ENCODE measurements at places on chromosomes 11 and 22.

DNA sequence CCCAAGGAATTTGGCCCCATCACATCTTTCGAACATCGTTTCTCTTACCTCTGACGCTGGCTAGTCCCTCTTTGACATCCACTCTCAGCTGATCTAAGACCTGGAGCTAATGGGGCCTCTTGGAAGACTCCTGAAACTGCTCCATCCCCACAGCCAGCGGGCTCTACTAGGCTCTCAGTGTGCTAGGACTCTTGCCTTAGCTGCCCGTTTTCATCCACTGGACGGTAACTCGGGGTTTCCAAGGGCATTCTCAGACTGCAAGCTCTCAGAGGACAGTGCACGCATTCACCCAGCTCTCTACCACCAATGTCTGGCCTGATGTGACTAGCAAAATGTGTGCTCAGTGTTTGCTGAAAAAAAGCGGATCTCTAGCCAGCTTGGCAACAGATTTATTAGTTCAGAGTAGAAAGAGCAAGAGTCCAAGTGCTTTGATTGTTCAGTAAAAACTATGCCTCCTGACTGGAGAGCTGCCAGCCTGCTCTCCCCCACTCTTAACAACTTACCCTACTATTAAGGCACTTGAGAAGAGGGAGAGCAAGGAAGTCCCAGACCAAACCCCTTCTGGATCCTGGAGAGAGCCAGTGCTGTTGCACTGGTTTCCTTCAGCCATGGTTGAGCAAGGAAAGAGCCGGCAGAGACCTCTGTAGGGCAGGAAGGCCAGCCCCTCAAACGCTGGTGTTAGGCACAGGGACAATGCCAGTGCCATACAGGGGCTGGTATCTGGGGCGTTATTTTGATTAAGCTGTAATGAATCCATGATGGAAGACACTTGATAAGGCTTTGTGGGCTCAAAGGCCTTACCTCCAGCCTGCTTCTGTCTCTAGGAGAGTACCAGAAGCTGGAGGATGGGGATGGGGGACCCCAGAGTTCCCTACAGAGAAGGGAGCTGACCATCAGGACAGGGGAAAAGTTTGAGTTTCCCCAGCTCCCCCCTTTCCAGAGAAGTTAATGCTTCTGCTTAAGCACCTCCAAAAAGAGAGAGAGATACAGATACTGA lies 9.2 kb downstream of the RELA start:
- peak overlapping the region; percentile 66 for H3K4me3 ChIP-seq
- peak overlapping the region; percentile 99 for H3K27ac ChIP-seq
- no peak for DNase-seq
- H3K27me3 ChIP-seq: no peaks in the 10 kb centered on the region
- H3K4me1 ChIP-seq: peaks cover 68% of the 10 kb centered on the region

DNA sequence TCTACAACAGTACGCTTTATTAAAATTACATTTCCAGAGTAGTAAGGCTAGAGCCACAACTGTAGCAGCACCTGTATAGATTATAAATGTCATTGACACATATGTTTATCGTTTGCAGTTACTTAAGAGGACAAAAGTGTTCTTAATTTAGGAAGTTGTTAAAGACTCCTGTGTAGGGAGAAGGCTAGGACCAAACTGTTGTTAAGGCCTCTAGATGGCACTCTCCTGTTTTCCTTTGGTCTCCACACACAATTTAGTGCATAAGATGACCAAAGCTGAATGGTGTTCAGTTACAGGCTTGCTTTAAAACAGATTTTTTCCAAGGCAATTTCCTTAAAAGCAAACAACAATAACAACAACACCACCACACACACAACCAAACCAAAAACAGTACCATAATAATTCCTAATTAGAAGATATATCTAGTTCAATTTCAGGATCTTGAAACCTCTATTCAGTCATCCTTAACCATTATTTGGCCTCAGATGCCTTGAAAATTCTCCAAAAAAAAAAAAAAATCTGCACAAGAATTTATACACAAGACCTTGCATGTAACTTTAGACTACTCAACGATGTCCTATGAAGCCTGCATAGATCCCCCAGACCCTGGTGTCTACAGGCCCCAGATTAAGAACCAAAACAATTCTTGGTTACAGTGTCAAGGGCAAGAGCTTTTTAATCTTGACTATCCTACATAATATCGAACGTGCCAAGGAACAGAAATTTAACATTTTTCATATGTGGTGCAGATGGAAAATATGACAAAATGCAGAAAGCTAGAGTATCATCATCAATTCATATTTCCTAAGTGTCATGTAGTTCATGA lies 42.6 kb upstream of the APOA1 start:
- H3K27ac ChIP-seq: no peak overlapping the region
- no peaks in the 10 kb centered on the region for H3K4me1 ChIP-seq
- no peaks in the 10 kb centered on the region for H3K27me3 ChIP-seq
- peak; percentile 20 for DNase-seq
- H3K36me3 ChIP-seq: peaks cover 17% of the 10 kb centered on the region
- H3K4me3 ChIP-seq: no peak overlapping the region

DNA sequence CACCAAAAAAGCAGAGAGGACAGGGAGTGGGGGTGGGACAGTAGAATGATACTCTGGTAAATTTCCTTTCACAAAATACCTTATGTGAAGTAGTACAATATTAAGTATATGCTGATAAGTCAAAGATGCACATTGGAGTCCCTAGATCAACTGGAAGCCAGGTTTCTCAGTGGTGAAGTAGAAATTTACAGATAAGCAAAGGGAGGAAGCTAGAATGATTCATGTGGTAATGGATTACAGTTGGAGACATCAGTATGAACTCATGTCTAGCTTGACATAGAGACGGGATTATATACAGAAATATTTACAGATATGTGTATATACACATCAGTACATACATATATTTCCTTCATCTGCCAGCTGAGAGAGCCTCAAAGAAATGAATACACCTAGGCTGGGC lies 21.5 kb downstream of the PLEKHB1 start:
- no peaks in the 10 kb centered on the region for H3K27me3 ChIP-seq
- no peak overlapping the region for H3K27ac ChIP-seq
- H3K36me3 ChIP-seq: peaks cover 6% of the 10 kb centered on the region
- no peak overlapping the region for H3K4me3 ChIP-seq
- no peak for DNase-seq

DNA sequence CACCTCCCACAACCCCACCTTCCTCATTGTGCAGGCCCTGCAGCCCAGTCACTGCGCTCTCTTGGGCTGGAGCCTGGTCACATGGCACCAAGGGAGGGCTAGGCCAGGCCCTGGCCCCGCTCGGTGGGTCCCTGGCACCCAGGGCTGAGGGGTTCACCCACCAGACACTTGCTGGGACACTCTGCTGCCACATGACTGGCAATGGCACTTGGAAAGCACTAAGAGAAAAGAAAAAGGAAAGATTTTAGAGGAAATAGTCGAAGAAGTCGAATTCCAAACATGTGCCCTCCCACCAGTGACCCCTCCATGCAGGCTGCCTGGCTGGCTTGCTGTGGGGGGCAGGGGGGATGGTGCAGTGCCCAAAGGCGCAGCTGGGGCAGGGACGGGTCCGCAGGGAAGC lies 12.3 kb upstream of the TTLL8 start:
- H3K4me1 ChIP-seq: no peaks in the 10 kb centered on the region
- H3K4me3 ChIP-seq: no peak overlapping the region
- H3K27me3 ChIP-seq: no peaks in the 10 kb centered on the region
- H3K36me3 ChIP-seq: no peaks in the 10 kb centered on the region

DNA sequence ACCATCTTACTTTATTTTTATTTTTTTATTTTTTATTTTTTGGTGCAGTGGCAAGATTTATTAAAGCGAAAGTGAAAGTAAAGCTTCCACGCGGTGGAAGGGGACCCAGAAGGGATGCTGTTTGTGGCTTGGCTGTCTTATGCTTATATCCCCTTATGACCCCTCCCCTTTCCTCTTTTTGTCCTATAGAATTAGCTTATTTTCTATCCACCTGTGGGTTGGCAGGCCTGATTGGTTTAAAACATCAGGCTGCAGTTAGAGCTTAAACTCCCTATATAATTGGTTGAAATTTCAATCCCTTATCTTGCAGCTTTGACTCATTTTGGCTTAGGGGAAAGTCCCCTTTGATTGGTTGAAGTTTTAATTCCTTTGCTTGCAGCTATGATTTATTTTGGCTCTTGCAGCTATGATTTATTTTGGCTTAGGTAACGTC lies 50.5 kb downstream of the NNMT start:
- H3K36me3 ChIP-seq: no peaks in the 10 kb centered on the region
- peak overlapping the region; percentile 16 for H3K4me3 ChIP-seq
- H3K4me1 ChIP-seq: no peaks in the 10 kb centered on the region
- H3K27me3 ChIP-seq: no peaks in the 10 kb centered on the region
- no peak overlapping the region for H3K27ac ChIP-seq

DNA sequence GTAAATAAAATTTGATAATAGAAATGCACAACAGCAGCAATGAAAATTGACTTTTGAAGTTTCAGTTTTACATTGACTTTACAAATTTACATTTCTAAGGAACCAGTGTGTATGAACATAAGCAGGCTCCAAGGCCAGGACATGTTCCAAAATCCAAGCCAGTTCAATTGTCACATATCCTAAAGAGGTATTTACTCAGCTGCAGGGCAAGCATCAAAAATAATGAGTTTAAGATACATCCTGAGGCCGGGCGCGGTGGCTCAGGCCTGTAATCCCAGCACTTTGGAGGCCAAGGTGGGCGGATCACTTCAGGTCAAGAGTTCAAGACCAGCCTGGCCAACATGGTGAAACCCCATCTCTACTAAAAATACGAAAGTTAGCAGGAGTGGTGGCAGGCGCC lies 39.0 kb upstream of the AKIP1 start:
- H3K27ac ChIP-seq: no peak overlapping the region
- peaks cover 7% of the 10 kb centered on the region for H3K4me1 ChIP-seq
- H3K4me3 ChIP-seq: no peak overlapping the region
- no peak for DNase-seq
- no peaks in the 10 kb centered on the region for H3K36me3 ChIP-seq
- H3K27me3 ChIP-seq: peaks cover 52% of the 10 kb centered on the region

DNA sequence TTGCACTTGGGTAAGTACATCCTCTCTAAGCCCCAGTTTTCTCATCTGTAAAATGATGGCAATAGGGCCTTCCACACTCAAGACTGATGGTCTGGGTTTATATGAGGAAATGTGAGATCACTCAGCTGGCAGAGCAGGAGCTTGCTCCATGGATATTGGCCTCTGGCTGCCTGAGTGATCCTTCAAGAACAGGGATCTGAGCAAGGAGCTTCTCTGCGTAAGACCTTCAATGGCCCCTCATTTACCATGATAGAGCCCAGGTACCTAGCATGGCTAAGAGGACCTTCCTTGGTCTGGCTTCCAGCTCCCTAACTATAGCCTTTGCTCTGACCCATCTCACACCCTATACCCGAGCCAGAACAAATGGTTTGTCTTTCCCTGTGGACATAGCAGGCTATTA lies 5.5 kb downstream of the ROBO4 start:
- no peaks in the 10 kb centered on the region for H3K4me1 ChIP-seq
- DNase-seq: no peak
- H3K27me3 ChIP-seq: peaks cover 2% of the 10 kb centered on the region
- no peak overlapping the region for H3K4me3 ChIP-seq

DNA sequence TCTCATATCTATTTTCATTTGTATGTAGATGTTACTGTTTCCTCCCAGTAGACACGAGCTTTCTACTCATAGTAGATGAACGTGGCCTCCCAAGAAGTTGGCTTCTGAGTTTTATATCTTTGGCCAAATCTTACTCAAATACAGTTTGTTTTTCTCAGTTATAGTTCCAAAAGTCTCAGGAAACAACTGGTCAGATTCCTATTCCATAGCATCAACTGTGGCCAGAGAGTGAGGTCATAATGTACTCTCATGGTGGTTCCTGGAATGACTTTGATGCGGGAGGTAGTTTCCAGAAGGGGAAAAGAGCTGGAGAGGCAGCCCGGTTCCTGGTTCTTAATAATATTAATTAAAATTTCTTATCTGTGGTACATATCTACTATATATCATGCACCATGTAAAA lies 77.3 kb downstream of the SLC17A6 start:
- H3K27ac ChIP-seq: no peak overlapping the region
- no peak overlapping the region for H3K4me3 ChIP-seq
- H3K36me3 ChIP-seq: no peaks in the 10 kb centered on the region
- no peaks in the 10 kb centered on the region for H3K4me1 ChIP-seq
- no peak for DNase-seq

- no peak for DNase-seq
- peaks cover 68% of the 10 kb centered on the region for H3K4me1 ChIP-seq
- no peaks in the 10 kb centered on the region for H3K27me3 ChIP-seq
- peak overlapping the region; percentile 76 for H3K4me3 ChIP-seq
- peaks cover 16% of the 10 kb centered on the region for H3K36me3 ChIP-seq
- peak overlapping the region; percentile 94 for H3K27ac ChIP-seq
Measured at GRCh38 chr11:65381716-65382032, 772 bp downstream of the SLC25A45 start.

DNA sequence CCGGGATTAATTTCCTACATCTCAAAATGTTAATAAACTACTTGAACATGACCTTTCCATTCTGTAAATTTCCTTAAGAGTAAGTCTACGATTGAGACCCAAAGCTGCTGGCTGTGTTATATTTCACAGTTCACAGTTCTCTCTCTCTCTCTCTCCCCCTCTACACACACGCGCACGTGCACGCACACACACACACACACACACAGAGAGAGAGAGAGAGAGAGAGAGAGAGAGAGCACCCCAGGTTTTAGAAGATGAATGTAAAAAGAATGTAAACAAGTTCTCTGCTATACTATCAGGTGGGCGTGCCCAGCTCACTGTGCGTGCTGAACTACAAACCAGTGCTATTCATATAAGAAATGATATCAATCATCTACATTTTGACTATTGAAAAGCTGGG lies 3.3 kb downstream of the BDNF start:
- H3K4me3 ChIP-seq: no peak overlapping the region
- no peak for DNase-seq
- no peak overlapping the region for H3K27ac ChIP-seq
- H3K36me3 ChIP-seq: no peaks in the 10 kb centered on the region
- H3K4me1 ChIP-seq: peaks cover 26% of the 10 kb centered on the region
- H3K27me3 ChIP-seq: peaks cover 64% of the 10 kb centered on the region

DNA sequence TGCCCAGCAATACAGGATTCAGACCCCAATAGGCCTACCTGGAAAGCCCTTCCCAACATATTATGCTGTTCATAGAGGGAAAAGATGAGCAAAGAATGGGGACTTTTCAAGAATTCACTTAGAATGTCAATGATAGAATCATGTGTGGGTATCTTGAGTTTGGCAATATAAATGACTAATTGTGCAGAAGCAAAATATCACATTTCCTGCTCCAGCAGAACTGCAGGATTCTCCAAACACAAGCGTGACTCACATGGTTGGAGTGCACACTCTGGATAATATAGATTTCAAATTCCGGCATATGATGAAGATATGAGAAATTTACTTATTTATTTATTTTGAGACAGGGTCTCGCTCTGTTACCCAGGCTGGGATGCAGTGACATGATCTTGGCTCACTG lies 12.5 kb upstream of the APOL5 start:
- H3K4me1 ChIP-seq: no peaks in the 10 kb centered on the region
- no peak overlapping the region for H3K27ac ChIP-seq
- H3K27me3 ChIP-seq: no peaks in the 10 kb centered on the region
- no peak for DNase-seq

- no peaks in the 10 kb centered on the region for H3K27me3 ChIP-seq
- no peaks in the 10 kb centered on the region for H3K36me3 ChIP-seq
- DNase-seq: no peak
- H3K4me3 ChIP-seq: no peak overlapping the region
- peaks cover 6% of the 10 kb centered on the region for H3K4me1 ChIP-seq
- H3K27ac ChIP-seq: no peak overlapping the region
Measured at GRCh38 chr11:18692941-18693760, 5.4 kb upstream of the TMEM86A start.

- H3K4me1 ChIP-seq: no peaks in the 10 kb centered on the region
- no peak overlapping the region for H3K4me3 ChIP-seq
- H3K36me3 ChIP-seq: no peaks in the 10 kb centered on the region
Measured at GRCh38 chr11:92410526-92410925, 185.9 kb downstream of the FAT3 start.

Measured in CD4-positive, alpha-beta T cell (primary cell).